ENCODE measurements at places on chromosomes 3 and 15.

DNA sequence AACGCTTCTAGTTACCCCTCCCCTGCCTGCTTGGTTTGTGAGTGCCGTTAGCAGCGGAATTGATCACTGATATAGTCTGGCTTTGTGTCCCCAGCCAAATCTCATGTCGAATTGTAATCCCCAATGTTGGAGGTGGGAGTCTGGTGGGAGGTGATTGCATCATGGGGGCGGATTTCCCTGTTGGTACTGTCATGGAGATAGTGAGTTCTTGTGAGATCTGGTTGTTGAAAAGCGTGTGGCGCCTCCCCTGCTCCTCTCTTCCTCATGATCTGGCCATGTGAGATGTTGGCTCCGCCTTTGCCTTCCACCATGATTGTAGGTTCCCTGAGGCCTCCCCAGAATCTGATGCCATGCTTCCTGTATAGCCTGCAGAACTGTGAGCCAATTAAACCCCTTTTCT, 47.3 kb upstream of the PGPEP1L start:
- DNase-seq = no peak

DNA sequence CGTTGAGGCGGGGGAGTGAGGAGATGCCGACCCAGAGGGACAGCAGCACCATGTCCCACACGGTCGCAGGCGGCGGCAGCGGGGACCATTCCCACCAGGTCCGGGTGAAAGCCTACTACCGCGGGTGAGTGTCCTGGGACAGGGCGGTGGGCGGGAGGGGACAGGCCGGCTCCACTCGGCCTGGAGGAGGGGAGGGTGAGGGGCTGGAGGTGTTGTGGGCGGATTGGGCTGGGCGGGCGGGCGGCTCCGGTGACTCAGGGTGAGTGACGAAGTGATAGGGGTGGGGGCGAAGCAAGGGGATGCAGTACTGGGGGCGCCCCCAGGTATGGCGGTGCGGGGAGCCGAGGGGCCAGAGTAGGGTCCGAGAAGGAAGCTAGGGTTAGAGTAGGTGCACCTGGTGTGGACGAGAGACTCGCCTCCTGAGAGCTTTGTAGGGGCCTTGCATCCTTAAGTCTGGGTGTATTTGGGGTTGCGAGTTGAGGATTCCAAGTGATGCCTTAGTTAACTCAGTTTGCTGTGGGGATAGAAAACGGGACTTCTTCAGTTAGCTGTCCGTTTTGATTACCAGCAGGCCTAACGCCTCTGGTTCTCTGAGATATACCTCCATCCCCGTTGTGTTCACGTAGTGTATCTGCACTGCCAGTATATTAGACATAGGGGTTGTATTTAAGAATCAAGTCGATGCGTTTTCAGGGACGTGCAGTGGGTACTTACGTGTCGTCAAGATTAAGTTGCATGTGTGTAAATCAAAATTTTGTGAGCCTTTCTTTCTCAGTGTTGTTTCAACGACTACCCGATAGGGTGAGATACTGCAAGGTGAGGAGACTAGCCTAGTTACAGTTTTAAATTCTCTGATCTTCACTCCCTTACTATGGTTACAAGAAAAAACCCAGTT, 670 bp downstream of the PRKCI start:
- no peak for DNase-seq

DNA sequence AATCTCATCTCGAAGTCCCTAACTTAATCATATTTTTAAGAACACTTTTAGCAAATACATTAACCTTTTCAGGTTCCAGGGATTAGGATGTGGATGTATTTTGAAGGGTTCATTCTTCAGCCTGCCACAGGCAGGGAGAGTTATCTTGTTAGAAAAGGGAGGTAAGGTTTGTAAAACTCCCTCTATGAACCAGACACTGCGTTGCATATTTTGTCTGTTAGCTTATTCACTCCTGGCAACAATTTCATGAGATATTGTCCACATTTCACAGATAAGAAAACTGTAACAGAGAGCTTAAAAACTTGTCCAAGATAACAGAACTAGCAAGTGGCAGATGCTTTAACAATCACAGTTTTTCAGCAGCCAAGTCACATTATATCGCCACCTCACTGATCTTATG, 155.4 kb downstream of the DIPK2A start:
- DNase-seq = no peak

DNA sequence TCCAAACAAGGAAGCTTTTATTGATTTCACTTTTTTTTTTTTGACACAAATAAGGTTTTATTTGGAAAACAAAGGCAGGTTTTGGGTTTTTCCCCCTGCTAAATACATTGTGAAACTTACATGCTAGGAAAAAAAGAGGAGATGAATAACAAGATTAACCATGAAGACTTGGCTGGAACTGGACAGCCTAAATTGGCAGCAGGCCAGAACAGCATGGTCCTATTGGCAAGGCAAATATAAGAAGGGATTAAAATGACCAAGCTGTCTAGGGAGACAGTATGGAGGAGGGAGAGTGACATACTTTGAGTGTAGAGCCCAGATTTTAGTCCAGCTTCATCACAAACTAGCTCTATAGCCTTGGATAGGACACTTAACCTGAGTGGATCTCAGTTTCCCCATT, 63.9 kb upstream of the BBX start:
- no peak for DNase-seq

DNA sequence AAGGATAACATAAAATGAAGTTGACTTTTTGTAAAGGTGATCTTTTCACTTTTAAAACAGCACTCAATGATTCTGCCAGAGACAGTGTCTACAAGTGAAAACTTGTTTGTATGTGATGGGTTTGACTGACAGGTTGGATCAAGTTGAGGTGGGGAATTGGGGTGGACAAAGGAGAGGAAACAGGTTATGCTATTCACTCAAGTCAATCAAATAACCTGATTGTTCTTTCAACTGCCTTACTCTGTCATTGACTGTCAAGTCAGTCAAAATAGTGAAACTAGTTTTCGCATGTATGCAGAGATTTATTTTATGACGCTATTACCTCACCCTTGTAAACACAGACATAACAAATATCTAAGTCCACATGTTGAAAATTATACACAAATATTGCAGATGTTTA, 187.7 kb downstream of the ROBO2 start:
- no peak for DNase-seq

DNA sequence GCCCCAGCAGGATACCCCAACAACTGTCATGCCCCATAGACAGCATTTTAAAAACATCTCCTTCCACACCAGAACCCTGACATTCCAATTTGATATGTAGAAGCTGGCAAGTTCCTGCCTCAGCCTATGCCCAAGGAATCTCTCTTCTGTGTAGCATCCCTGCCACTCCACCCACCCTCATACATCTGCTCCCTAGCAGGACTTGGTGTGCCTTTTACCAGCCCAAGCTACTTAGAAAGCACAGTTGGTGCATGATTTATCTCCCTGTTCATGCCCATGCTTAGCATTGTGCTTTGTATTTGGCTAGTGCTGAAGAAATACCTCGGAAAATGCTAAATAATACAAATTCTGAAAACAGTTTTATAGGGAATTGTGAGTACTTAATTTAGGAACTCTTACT, 236.9 kb upstream of the HES1 start:
- no peak for DNase-seq

- no peak for DNase-seq
These were observed 89.8 kb downstream of the LRRC3B start for GRCh38 chr3:26712211-26713026.

- no peak for DNase-seq
These were observed 390.5 kb downstream of the DIPK2A start for GRCh38 chr3:144362126-144362525.

GRCh38 chr3:172564499-172564898, 41.3 kb upstream of the TNFSF10 start:
- DNase-seq = no peak

- no peak for DNase-seq
These were observed 78.0 kb downstream of the GMPS start for GRCh38 chr3:155948476-155948875.

GRCh38 chr3:48402907-48403306, 27.0 kb downstream of the PLXNB1 start:
- no peak for DNase-seq

DNA sequence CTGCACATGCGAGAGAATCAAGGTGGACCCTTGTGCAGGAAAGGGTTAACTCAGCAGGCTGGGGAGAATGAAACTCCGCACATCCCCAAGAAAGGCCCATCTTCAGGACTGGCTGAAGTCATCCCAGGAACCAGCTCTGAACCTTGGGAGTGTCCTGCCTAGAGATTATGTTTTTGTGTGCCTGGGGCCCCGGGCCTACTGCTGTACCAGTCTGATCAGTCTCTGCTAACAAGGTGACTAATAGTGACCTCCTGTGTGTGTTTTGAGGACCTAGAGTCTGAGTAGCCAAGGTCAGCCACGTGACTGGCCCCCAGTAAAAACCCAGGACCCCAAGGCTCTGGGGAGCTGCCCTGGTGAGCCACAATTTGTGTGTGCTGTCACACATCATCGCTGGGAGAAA, 58.2 kb downstream of the CYFIP1 start:
- DNase-seq = no peak

GRCh38 chr3:78338405-78338804, 1298.5 kb downstream of the ROBO2 start:
- no peak for DNase-seq

DNA sequence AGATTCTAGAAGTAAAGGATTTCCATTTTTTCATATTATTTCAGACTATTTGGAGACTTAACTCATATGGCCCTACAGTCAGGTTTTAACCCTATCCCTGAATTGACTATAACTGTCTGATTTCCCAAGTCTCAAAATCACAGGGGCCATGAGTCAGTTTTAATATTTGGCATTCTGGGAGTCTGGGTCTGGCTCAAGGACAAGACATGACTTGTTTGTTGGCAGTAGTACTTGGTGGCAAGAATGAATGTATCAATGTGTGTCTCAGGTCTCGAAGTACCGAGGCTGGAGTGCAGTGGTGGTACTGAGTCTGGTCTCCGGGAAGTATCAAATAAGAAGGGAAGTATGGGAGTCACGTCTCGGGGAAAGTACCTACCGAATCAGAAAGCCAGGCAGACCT, 10.8 kb downstream of the UMPS start:
- no peak for DNase-seq
